ENCODE measurements at places on chromosomes 7 and 10.

- no peak for DNase-seq
Observed at GRCh38 chr10:34305189-34305588, 509.9 kb downstream of the PARD3 start.

- no peak for DNase-seq
Observed at GRCh38 chr10:112208292-112208691, 24.7 kb upstream of the GPAM start.

- no peak for DNase-seq
Observed at GRCh38 chr10:33487014-33487776, 152.7 kb upstream of the NRP1 start.

DNA sequence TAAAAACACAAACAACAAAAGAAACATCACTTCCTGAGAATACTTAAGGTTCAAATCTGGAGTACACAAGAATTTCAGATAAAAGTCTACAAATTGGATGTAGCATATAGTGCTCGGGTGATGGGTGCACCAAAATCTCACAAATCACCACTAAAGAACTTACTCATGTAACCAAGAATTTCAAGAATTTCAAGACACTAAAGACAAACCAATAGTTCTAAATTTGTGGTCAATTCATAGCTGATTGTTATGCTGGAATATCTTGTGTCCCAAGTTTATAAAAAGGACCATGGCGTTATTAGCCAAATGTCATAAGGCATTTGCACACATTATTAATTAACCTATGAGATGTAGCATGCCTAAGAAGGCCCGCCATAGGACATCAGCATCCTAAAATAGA, 1204.1 kb upstream of the AUTS2 start:
- DNase-seq, result no peak

GRCh38 chr7:76080204-76080603, 32.3 kb downstream of the MDH2 start:
- DNase-seq, result no peak

DNA sequence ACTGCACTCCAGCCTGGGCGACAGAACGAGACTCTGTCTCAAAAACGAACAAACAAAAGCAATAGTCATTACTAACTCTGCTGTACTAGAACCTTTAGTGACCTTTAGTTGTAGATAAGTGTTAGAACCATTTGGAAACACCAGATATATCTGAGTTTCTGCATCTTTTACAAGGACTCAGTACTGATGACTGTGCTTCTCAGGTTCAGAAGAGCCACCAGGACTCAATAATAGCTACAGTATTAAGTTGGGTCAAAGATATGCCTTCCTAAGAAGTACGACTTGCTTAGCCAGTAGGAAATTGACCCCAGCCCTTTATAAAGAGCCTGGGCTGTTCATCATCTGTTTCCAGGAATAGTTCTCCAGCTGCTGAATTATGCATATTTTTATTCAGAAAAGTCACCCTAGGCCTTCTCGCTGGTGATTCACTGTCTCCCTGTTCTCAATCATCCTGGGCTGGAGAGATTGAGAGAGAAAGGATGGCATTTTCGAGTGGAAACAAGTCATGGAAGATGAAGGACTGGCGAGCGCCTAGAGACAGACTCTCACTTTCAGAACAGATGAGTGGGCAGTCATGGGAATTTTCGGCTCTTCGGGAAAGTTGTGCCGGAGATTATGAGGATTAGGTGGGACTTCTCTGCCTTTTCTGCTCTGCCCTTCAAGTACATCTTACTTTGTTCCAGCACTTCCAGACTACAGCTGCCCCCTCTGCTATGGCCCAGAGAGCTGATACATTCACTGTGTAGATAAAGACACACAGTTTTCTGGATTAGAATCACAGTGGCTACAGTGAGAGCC, 316.1 kb downstream of the CCDC3 start:
- DNase-seq, result no peak

- no peak for DNase-seq
Observed at GRCh38 chr10:58956926-58957325, 219.5 kb upstream of the PHYHIPL start.

DNA sequence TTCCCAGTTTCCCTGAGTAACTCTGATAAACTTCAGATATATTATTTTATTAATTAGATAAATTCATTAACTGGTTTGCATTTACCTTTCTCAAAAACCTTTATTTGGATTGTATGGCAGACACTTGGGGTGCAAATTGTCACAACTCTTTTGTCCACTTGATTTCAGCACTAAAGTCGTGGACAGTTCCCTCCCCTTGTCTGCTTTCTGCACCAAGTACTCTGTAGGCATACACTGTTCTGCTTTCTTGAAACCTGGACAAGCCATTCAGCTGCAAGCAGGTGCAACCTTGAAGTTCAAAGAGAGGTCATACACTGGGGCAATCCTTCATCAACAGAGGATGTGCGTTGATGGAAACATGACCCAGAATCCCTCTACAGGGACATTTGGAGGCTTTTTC, 162.9 kb downstream of the ARL5B start:
- no peak for DNase-seq

- no peak for DNase-seq
Observed at GRCh38 chr10:95646160-95646559, 10.4 kb downstream of the ALDH18A1 start.

- DNase-seq, result no peak
Observed at GRCh38 chr7:116610210-116610609, 61.8 kb upstream of the MET start.

All from activated CD8-positive, alpha-beta memory T cell treated with anti-CD3 and anti-CD28 coated beads, Interleukin-2, amount 10 ng/mL, durations not matched to agents 7 days and 5 days (primary cell).